ENCODE measurements at places on chromosomes 1 and 21.

DNA sequence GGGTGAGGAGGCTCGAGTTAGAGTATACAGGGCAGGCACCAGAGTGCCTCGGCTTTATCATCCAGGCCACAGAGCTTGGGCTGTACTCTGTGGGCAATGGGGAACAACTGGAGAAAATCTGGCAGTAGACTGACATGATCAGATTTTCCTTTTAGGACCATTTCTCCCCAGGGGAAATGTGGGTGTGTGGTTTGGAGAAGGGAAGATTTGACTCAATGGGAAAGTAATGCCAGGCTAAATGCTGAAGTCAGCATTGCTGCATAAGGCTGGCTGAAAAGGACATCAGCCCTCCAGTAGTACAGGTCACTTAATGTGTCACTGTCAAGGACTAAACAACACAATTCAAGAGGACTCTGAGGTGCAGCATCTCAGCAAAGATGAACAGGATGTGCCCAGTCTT is 5.0 kb downstream of the FYB2 start:
- no peak for DNase-seq

DNA sequence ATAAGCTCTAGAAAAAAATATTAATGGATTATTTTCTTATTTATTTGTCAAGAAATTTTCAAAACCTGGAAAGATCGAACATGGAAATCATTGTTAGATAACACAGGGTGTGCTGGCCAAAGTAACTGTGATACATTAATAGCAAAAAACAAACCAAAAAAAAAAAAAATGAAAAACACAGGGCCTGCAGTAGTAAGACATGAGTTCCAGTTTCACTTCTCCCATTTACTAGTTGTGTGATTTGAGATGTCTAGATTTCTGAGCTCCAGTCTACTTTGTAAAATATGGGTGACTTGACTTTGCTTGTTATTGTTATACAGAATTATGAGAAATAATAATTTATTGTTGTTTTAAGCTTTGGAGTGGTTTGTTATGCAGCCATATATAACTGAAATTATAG is 13.6 kb downstream of the FAM177B start:
- DNase-seq: no peak

DNA sequence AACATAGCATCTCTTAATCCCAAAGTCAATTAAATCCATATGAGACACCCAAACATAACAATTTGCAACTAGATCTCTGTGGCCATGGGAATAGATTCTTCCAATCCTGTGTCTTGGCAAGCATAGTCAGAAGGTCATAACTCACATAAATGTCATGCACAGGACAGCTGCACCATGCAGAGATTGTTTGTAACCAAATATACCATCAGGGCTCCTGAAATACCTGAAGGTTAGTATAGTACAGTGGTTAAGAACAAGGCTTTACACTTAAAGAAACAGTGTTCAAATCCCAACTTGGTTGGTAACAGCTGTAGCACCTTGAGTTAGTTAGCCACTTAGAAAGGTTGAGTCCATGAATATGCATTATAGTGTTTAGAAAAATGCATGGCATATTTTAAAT is 82.6 kb upstream of the CCDC190 start:
- no peak for DNase-seq

- DNase-seq: no peak
Observed at GRCh38 chr1:187096689-187097088, 267.9 kb downstream of the PLA2G4A start.

- DNase-seq: no peak
Observed at GRCh38 chr1:204947747-204948146, 77.1 kb downstream of the NFASC start.

DNA sequence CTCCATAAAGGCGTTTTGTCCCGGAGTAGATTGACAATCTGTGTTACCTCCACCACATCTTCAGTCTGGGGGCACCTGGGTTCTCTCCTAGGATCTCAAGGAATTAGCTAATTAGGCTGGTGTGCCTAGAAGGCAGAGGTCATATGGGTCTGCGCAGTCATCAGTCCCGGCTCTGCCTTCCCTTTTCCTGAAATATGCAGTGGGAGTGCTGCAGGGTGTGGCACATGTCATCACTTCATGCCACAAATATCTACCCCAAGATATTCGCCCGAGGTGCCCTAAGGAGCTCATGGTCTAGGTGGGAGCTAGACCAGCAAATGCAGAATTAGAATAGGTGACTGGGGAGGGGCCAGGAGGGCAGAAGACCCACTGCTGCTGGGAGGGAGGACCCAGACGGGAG is 42.9 kb downstream of the ACTL8 start:
- DNase-seq: no peak

DNA sequence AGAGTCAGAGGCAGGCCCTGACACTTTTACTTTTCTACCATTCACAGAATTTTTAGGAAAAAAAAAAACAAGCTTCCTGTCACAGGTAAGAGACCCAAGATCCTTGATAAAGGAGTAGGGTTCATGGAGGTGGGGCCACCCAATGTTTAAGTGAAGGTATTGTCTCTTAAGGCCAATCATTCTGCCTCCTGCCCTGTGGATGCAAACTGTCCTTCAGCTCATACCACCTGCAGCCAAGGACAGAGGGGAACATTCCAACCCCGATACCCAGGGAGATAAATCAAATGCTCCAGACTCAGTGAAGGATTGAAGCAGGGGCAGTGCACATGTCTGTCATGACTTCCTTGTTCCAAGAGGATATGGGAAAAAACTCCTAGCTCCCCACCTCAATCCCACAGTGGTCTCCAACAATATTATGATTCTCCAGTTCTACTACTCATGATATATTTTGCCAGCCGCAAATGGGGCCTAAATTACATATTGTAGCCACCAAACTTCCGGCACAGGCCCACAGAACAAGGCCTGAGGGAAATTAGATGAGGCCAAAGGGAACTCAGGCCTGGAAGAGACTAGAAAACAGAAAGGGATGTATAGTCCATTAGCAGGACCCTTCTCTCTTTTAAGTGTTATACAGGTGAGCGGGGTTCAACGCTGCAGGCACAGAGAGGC is 59.5 kb downstream of the TRABD2B start:
- DNase-seq: no peak

GRCh38 chr1:87867626-87868025 is 538.9 kb downstream of the LMO4 start:
- no peak for DNase-seq

- no peak for DNase-seq
Observed at GRCh38 chr1:17059391-17060305, 5.8 kb upstream of the SDHB start.

DNA sequence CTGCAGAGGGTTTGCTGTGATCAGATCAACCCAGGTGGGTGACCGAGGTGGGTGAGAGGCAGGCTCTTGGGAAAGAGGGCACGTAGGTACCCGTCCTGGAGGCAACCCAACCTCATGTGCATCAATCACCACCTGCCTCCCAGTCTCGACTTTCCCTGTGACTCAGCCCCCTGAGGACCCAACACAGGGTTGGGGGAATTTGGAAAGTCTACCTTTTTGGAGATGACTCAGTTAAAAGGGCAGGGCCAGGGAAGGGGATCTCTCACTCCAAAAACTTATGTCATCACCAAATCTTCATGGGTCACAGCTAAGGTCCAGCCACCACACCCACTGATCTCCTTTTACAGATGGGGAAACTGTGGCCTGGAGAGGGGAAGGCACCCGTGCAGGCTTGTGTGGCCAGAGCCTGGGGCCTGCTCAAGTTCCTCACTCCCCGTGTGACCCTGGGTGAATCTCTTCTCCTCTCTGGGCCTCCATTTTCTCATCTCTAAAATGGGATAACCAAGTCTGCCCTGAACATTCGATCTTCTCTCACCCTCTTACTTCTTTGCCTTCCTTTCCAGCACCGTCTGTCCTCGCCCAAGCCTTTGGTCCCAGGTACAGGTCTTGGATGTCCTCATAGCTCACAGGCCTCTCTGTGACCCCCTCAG is 34.6 kb upstream of the WNT4 start:
- DNase-seq: no peak

DNA sequence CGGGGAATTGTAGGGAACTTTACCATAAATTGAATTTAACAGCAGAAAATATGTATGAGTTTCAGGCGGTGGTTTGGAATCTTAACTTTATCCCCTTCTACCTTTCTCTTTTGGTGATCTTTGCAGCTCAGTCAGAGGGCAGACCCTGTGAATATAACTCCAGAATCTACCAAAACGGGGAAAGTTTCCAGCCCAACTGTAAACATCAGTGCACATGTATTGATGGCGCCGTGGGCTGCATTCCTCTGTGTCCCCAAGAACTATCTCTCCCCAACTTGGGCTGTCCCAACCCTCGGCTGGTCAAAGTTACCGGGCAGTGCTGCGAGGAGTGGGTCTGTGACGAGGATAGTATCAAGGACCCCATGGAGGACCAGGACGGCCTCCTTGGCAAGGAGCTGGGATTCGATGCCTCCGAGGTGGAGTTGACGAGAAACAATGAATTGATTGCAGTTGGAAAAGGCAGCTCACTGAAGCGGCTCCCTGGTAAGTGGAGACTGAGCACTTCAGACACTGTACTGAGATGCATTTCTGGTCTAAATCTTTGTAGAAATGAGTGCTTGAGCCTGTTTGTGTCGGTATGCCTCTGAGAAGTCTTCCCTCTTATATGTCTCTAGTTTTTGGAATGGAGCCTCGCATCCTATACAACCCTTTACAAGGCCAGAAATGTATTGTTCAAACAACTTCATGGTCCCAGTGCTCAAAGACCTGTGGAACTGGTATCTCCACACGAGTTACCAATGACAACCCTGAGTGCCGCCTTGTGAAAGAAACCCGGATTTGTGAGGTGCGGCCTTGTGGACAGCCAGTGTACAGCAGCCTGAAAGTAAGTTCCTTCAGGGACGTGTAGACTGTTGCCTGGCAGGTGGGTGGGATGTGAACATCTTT is 1.5 kb downstream of the CCN1 start:
- no peak for DNase-seq

- no peak for DNase-seq
Observed at GRCh38 chr1:171744986-171745385, 3.1 kb upstream of the VAMP4 start.

- no peak for DNase-seq
Observed at GRCh38 chr1:4678066-4678717, 23.8 kb downstream of the AJAP1 start.

- DNase-seq: no peak
Observed at GRCh38 chr1:111803951-111804350, 48.2 kb downstream of the DDX20 start.

DNA sequence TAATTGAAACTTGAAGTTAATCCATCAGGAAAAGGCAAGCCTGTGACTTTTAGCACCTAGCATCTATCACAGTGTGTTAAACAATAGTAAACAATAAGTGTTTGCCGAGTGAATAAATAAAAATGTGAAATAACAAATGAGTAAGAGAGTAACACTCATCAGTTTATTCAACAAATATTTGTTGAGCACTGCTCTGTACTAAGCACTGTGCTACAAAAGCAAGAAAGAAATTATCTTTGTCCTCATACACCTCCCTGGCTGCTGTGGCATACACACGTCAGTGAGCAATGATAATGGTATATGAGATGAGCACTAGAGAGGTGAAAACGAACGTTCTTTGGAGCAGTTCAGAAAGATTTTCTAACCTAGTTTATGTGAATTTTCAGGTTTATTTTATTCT is 295.0 kb upstream of the LRRC7 start:
- DNase-seq: no peak

DNA sequence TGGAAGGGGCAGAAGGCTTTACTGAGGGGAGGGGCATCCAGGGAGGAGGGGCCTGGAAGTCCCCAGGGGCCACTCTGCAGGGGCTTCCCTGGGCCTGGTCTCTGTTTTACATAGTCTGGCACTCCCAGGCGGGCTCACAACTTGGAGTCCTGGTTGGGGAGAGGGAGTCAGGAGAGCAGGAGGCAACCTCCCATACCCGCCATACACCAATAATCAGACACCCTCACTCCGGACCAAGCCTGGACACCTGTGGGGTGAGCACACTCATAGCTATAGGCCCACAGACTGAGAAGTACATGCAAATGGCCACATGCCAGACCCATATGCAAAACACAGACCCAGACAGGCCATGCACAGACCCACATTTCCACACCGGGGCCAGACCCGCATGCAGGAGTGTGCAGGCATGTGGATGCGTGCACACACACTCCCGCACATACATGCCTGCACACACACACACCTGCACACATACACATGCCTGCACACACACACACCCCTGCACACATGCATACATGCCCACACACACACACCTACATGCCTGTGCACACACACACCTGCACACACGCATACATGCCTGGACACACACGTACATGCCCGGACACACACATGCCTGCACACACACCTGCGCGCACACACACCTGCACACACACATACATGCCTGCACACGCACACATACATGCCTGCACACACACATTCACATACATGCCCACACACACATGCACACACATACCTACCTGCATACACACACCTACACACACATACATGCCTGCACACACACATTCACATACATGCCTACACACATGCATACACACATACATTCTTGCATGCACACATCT is 89.5 kb upstream of the RUNX3 start:
- no peak for DNase-seq

DNA sequence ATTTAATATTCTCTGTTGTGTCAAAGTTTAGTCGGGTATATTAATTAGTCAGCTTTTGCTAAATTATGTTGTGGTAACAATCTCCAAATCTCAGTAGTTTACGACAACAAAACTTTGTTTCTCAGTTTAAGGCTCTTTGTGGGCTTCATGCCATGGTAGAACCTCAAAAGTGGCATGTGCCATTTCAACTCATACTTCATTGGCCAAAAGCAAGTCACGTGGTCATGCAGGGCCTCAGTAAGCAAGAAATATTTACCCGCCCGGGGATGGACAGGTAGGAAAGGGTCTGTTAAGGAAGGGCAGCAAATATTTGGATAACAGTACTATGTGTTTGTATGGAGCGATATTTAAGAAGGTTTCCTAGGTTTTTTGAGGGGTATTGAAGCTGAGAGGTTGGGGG is 38.6 kb downstream of the ITSN1 start:
- no peak for DNase-seq

DNA sequence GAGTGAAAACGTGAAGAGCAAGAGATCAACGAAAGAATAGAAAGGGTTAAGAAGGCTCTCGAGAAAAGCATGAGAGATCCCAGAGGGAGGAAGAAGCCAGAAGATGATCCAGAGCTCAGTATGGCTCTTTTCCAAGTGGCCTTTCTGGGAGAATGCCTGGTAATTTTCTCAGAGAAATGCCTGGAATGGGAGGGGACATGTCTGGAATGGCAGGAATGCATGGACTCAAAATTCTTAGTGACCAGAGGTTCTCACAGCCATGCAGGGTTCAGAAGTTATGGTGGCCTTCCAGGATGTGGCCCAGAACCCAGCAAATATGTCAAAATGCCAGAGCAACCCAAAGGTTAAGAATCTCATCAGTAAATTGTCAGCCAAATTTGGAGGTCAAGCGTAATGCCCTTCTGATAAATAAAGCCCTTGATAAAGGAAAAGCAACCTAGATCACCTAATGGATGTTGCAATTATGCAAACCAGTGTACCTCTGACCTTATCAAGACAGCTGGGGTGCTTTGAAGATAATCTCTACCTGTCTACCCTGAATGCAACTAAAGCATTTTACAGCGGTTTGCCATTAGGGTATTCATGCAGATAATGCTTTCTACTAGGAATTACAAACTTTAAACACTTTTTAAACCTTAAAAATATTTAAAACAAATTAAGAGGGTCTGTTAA is 53.1 kb downstream of the NBPF6 start:
- DNase-seq: no peak

- no peak for DNase-seq
Observed at GRCh38 chr1:154859786-154860155, 10.3 kb downstream of the KCNN3 start.

Data from activated T-cell treated with anti-CD3 and anti-CD28 coated beads for 1 hour (primary cell).